Central memory CD8-positive, alpha-beta T cell (primary cell): ENCODE measurements at places on chromosomes 4 and X.
A peak's percentile ranks its signal among the peaks of the same experiment; 100 is the strongest.

DNA sequence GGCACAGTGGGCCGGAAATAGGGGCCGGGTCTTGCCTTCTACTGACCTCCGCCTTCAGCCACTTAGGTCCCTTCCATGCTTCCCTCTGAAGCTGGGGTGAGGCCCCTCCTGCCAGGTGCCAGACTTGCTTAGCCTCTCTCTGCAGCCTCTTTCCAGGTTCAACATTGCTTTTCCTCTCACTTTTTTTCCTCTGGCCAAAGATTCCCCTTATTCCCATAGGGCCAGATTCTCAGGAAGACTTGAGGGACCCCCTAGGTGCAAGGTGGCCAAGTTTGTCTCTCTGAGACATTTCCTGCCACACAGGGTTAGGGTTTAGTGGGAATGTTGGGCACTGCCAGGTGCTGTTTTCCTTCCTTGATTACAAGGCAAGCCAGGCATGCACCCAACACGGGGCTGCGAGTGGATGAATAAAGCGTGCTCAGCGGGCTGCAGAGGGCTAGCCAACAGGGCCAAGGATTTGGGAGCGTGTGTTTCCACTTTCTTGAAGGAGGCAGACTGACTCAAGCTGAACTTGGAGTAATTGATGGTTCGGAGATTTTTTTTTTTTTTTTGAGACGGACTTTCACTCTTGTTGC lies 7.6 kb upstream of the GJB1 start:
- no peak for DNase-seq
- H3K36me3 ChIP-seq = no peaks in the 10 kb centered on the region
- no peaks in the 10 kb centered on the region for H3K27me3 ChIP-seq
- H3K27ac ChIP-seq = no peak overlapping the region
- peaks cover 6% of the 10 kb centered on the region for H3K4me1 ChIP-seq

DNA sequence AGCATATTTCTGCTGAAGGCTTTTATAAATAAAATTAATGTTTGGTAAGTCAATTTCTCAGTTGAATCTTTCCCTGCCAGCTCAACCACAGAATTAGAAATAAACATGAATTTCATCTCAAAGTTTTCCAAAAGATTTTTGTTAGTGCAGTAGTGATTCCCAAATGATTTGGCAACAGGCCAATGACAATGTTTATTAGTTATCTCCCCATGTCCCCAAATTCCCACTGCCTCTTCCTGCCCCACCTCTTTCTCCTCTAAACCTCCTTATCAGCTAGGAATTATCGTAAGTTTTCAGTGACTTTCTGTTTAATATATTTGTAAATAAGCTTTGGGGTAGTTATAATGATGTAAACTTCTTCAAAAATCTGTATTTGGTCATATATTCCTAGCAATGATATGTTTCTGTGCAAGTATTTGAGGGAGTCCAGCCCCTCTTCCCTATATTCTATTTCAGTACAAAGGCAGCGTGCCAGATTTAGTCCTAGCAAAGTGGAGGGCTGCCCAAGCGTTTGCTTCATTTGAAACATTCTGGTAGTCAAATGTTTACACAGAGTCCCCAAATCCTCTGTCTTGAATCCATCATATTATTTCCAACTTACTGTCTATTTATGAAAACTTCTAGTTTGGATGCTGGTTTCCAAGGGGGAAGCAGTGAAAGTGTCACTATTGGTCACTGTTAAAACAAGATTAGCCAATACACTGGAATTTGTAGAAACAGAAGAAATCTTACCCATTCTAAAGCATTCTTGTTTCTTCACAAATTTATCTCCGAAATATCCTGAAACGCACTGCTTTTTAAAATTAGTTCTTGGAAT lies 33.7 kb upstream of the ANKRD50 start:
- H3K4me3 ChIP-seq = no peak overlapping the region
- H3K36me3 ChIP-seq = no peaks in the 10 kb centered on the region
- DNase-seq = no peak
- H3K4me1 ChIP-seq = no peaks in the 10 kb centered on the region
- H3K27me3 ChIP-seq = no peaks in the 10 kb centered on the region
- no peak overlapping the region for H3K27ac ChIP-seq

GRCh38 chrX:120468825-120469525 lies at the start of gene LAMP2:
Gene LAMP2, minus strand, starts transcription at chrX:120469296. Its CDS starts 127 bp downstream, at chrX:120469169.
- H3K36me3 ChIP-seq = peaks cover 5% of the 10 kb centered on the region
- H3K4me3 ChIP-seq = peak within 1 kb of the TSS; percentile 86
- H3K4me1 ChIP-seq = peaks cover 32% of the 10 kb centered on the region
- peak within 1 kb of the TSS; percentile 93 for H3K27ac ChIP-seq

GRCh38 chr4:53552711-53553110 lies 38.6 kb downstream of the LNX1 start:
- no peaks in the 10 kb centered on the region for H3K4me1 ChIP-seq
- H3K4me3 ChIP-seq = no peak overlapping the region
- H3K36me3 ChIP-seq = no peaks in the 10 kb centered on the region
- peaks cover 32% of the 10 kb centered on the region for H3K27me3 ChIP-seq
- DNase-seq = no peak
- H3K27ac ChIP-seq = no peak overlapping the region

GRCh38 chrX:51665981-51666380 lies 16.6 kb downstream of the CENPVL2 start:
- no peaks in the 10 kb centered on the region for H3K36me3 ChIP-seq
- no peak overlapping the region for H3K27ac ChIP-seq
- peaks cover 43% of the 10 kb centered on the region for H3K27me3 ChIP-seq
- H3K4me3 ChIP-seq = no peak overlapping the region

GRCh38 chrX:68901519-68901918 lies 72.7 kb downstream of the EFNB1 start:
- no peak for DNase-seq
- H3K36me3 ChIP-seq = no peaks in the 10 kb centered on the region
